Ammon's horn (tissue), 1 donor: ENCODE measurements at places on chromosomes 13 and 19.

DNA sequence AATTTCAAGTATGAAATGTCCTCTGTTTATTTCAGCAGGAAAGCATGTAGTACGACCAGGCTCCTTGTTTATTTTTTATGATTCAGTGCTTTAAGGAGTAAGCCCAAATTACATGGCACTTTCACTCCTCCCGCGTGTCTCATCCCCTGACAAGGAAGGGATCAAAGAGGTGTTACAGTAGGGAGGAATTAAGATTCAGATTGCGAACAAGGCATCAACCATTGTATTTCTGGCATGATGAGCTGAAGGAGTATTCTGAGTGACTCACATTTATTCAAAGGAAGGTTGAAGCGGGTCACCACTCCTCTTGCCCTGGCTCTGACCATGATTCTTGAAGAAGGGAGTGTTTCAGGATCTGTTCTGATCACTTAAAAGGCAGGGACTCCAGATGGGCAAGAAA lies 46.1 kb upstream of the CNMD start:
- DNase-seq: no peak

GRCh38 chr19:48006762-48007161 lies 12.3 kb downstream of the ELSPBP1 start:
- no peak for DNase-seq

GRCh38 chr13:111627596-111627995 lies 307.2 kb downstream of the TEX29 start:
- DNase-seq: no peak

DNA sequence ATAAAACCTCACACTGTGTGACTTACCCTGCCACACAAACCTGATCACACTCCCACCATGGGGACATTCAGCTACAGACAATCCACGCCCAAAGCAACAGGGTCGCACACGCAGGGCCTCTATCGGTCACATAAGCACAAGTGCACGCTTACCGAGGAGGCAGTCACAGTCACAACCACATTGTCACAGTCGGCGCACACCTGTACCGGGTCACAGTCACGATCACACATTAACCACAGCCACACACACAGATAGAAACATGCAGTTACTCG lies 579 bp downstream of the ZNF566 start:
- peak; percentile 64 for DNase-seq

GRCh38 chr19:12648088-12648487 lies 18.5 kb downstream of the MAN2B1 start:
- no peak for DNase-seq

DNA sequence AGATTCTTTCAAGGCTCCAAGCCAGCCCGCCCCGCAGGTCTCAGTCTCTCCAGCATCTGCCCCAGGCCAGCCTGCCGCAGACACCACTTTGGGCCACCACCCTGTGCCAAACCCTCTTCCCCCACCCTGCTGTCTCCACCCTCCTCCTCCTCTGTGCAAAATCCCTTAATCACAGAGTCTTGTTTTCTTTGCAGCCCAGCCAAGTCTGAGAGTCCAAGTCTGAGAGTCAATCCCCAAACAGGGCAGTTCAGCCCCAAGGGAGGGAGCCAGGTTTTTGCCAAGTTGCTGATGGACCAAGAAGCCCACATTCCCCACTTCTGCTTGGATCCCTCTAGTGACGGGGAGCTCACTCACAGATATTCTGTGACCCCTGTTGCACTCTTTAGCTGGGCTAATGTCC lies 3.1 kb downstream of the ADAMTS10 start:
- peak; percentile 20 for DNase-seq

DNA sequence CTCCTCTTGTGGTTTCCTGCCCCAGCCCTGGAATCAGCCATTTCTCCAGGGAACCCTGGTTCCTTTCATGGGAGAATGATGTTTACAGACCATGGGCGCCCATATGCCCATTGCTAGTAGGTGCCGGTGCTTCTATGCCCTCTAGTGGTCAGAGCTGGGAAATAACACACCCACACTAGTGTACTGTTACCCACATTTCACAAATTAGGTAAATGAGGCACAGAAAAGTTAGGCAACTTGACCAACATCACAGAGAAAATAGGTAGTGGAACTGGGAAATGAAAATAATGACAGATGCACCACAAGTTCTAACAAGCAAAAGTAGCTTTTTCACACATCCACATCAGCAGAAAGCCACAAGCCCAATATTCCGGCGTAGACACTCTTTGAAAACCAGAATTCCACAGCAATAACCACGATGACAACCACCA lies 1.3 kb upstream of the CEACAM3 start:
- peak; percentile 35 for DNase-seq

GRCh38 chr13:26742691-26743358 lies 17.8 kb downstream of the GPR12 start:
- DNase-seq: no peak

DNA sequence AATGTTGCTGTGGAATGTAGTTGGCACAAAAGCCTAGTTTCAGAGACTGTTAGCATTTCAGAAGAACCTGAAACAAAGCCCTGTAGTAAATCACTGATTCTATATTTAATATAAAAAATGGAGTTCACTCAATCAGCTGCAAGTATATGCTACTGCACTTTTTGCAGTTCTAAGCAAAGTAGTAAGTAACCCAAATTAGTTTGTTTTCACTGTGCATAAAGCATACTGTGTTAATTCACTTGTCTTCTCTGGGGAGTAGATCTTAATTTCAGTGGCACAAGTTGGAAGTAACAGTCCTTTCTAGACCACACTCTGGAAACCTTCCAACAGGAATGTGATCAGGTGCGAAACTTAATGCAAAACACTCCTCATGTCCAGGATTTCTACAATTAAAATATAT lies 139.3 kb downstream of the DACH1 start:
- DNase-seq: no peak

- DNase-seq: no peak
Observed at GRCh38 chr13:22060187-22060586, 389.3 kb downstream of the FGF9 start.

DNA sequence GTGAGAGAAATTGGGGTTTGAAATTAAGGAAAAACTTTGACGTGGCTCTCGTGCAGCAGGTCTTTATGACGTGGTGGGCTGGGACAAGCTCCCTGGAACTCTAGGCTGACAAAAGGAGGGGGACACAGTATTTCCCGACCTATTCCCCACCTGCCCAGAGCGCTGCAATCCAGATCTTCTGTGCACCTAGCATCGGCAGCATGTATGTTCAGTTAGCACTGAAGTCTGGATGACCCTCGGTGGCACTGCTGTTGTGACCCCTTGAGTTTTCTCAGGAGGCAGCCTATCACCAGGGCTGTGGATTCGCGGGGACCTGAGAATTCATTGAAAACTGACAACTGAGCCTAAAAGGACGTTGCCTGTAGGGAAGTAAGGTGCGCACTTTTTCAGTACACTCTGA lies 9.1 kb upstream of the ZNF536 start:
- no peak for DNase-seq

DNA sequence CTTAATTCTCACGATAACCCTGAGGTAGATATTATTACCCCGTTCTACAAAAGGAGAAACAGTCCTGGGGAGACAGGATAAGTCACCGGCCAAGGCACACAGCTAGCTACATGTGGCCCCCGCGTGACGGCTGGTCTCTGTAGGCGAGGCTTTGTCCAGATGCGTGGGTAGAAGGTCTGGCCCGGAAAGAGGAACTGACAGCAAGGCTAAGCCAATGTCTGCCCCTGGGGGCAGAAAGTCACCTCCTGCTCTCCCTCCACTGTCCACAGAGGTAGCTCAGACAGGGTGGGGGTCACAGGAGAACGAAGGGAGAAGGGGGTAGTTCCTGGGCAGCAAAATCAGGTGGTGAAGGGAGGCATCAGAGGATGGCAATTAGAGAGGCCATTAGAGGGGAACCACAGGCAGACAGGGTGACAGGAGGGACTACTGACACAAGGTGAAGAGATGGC lies 1.8 kb downstream of the APOC4 start:
- peak; percentile 85 for DNase-seq

GRCh38 chr13:67101730-67102467 lies 128.2 kb downstream of the PCDH9 start:
- peak; percentile 70 for DNase-seq

GRCh38 chr13:39602277-39602613 lies 748 bp downstream of the LHFPL6 start:
- no peak for DNase-seq

DNA sequence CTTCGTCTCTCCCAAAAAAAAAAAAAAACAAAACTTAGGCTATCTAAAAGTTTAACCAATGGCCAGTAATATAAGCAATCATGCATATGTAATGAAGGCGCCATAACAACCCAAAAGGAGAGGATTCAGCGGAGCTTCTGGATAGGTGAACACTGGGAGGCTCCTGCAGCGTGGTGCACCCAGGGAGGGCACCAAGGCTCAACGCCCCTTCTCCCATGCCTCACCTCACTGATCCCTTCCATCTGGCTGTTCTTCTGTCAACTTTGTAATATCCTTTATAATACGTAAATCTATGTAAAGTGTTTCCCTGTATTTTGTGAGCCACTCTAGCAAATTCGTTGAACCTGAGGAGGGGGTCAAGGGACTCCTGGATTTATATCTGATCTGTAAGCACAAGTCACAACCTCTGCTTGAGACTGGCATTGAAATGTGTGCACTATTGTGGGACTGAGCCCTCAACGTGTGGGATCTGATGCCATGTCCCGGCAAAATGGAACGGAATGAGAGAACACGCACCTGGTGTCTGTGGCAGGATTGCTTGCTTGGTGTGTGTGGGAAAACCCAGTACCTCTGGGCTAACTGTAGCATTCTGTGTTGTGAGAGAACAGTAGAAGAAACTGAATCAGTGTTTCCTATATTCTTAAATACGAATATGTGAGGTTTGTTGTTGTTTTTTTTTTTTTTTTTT lies 521 bp upstream of the ZNF665 start:
- no peak for DNase-seq

GRCh38 chr13:31965361-31966066 lies 66.1 kb upstream of the FRY start:
- DNase-seq: no peak

GRCh38 chr19:34540811-34541557 lies 59.4 kb downstream of the WTIP start:
- DNase-seq: no peak

DNA sequence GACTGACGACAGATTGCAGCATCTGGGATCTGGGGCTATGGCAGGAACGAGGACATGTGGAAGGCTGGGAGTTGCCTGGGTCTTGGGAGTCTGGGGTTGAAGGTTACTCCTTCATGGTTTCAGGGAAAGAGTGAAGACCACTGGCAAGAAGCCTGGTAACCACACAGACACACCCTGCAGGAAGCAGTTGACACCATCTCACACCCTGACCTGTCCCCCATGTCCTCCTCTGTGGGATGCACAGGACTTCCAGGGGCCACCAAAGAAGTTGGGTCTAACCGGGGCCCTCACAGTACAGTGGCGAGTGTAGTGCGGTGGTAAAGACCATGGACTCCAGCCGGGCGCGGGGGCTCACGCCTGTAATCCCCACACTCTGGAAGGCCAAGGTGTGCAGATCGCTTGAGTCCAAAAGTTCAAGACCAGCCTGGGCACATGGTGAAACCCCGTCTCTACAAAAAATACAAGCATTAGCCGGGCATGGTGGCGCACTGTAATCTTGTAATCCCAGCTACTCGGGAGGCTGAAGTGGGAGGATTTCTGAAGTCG lies 10.6 kb upstream of the FFAR2 start:
- DNase-seq: no peak

- peak; percentile 89 for DNase-seq
Observed at GRCh38 chr13:91347202-91347995, at the start of gene MIR17HG. Gene MIR17HG (plus strand): TSS chr13:91347687.

GRCh38 chr13:51637852-51638215 lies 53.6 kb downstream of the WDFY2 start:
- DNase-seq: no peak

DNA sequence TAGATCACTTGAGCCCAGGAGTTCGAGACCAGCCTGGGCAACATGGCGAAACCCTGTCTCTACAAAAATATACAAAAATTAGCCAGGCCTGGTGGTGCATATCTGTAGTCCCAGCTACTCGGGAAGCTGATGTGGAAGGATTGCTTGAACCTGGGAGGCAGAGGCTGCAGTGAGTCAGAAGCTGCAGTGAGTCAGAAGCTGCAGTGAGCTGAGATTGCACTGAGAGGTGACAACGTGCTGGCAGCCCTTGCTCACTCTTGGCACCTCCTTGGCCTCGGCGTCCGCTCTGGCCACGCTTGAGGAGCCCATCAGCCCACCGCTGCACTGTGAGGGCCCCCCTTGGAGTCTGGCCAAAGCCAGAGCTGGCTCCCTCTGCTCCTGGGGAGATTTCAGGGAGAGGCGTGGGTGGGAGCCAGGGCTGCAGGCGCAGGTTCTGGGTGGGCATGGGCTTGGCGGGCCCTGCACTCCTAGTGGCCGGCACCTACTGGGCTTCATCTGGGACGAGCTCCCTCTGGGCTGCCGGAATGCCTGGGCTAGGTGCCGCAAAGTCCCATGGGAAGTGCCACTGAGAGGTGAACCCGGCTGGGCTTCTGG lies 39.5 kb upstream of the RPL21 start:
- no peak for DNase-seq

GRCh38 chr13:97058926-97059325 lies 64.7 kb upstream of the OXGR1 start:
- DNase-seq: no peak

- no peak for DNase-seq
Observed at GRCh38 chr19:49524812-49525455, 2.9 kb upstream of the RCN3 start.

GRCh38 chr13:110408286-110408685 lies 101.2 kb downstream of the COL4A2 start:
- no peak for DNase-seq

GRCh38 chr19:33214596-33214995 lies 11.1 kb downstream of the SLC7A10 start:
- DNase-seq: no peak

DNA sequence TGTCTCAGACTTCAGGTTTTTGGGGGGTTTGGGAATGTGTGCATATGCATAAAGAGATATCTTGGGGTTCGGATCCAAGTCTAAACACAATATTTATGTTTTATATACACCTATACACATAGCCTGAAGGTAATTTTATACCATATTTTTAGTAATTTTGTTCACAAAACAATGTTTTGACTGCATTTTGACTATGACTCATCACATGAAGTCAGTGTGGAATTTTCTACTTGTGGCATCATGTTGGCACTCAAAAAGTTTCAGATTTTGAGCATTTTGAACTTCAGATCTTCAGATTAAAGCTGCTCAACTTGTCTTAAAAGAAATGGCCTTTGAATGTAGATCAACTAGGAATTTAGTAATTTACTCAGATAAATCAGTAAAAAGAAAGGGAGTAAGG lies 712.9 kb upstream of the GPC6 start:
- no peak for DNase-seq

DNA sequence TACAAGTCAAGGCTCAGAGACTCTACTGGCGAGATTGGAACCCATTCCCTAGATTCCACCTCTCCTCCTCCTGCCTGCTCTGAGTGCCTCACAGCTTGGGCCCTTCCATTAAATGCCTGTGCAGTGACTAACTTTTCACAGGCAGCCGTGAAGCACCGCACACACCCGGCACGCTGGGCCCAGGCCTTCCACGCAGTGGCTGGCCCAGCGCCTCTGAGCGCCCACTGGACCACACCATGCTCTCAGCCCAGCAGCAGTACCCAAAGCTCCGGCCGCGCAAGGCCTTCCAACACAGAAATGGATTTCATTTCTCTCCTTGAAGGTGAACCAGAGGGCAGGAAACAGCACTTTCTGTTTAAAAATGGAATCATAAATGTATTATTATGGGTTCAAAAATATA lies 26.0 kb downstream of the RAB20 start:
- no peak for DNase-seq
